Stimulated activated CD4-positive, alpha-beta T cell treated with anti-CD3 and anti-CD28 coated beads, Interleukin-1b, Interleukin-23, amount 100 ng/mL, for 24 hours (primary cell): ENCODE measurements at places on chromosomes 7 and 10.

GRCh38 chr10:6114299-6114698, 25.5 kb downstream of the RBM17 start:
- DNase-seq, result no peak

GRCh38 chr10:103584216-103585010, 90.9 kb downstream of the NEURL1 start:
- DNase-seq, result peak; percentile 50

- DNase-seq, result no peak
Measured at GRCh38 chr7:117072620-117073118, 119.4 kb downstream of the ST7 start.

GRCh38 chr7:25031007-25031406, 51.0 kb upstream of the OSBPL3 start:
- DNase-seq, result no peak

DNA sequence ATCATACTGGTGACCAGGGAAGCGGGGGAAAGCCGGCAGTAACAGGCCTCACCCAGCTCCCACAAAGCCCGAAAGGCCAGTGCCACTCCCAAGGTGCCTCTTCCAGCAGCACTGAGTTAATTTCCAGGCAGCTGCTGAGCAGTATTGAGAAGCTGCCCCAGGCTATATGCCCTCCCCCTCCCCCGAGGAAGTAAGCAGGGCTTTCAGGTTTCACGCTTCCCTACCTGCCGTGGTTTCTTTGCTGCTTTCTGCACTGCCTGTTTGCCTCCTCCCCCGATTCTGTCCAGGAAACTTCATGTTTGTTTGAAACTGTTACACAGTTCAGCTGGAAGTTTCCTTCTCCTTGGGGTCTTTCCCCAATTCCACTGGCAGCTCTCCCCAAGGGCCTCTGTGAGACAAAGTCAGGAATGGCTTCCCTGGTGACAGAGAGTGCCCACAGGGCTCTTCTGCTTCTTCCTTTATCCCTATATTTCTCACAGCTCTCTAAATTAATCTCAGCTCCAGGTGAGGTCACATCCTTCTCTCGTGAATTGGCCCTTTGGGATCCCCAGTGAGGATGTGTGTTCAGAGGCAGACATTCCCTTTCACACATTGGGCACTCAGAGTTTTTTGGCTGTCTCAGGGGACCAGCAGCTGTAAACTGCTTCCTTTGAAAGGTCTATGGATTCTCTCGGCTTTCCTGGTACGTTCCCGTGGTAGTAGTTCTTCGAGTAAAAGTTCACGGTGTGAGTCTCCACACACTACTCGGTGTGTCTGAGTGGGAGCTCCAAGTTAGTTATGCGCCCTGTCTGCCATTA, 19.4 kb downstream of the C1GALT1 start:
- DNase-seq, result no peak

GRCh38 chr7:44247868-44248651, 47.3 kb downstream of the YKT6 start:
- no peak for DNase-seq

GRCh38 chr7:87202208-87202607, 17.3 kb downstream of the TMEM243 start:
- DNase-seq, result no peak

DNA sequence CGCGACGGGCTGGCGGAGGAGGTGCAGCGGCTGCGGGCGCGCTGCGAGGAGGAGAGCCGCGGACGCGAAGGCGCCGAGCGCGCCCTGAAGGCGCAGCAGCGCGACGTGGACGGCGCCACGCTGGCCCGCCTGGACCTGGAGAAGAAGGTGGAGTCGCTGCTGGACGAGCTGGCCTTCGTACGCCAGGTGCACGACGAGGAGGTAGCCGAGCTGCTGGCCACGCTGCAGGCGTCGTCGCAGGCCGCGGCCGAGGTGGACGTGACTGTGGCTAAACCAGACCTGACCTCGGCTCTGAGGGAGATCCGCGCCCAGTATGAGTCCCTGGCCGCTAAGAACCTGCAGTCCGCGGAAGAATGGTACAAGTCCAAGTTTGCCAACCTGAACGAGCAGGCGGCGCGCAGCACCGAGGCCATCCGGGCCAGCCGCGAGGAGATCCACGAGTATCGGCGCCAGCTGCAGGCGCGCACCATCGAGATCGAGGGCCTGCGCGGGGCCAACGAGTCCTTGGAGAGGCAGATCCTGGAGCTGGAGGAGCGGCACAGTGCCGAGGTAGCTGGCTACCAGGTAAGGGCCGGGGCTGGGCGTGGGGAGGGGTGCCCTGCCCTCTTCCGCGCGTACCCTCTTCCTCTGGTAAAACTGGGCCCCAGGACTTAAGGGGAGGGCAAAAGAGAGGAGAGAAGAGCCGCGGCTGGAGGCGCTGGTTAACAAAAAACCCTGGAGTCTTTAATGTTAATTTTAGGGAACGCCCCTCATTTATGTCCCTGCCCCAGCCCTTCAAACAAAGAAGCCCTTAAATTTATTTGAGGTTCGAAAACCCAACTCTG, 987 bp downstream of the INA start:
- no peak for DNase-seq

GRCh38 chr7:40418448-40418847, 283.6 kb downstream of the SUGCT start:
- no peak for DNase-seq

DNA sequence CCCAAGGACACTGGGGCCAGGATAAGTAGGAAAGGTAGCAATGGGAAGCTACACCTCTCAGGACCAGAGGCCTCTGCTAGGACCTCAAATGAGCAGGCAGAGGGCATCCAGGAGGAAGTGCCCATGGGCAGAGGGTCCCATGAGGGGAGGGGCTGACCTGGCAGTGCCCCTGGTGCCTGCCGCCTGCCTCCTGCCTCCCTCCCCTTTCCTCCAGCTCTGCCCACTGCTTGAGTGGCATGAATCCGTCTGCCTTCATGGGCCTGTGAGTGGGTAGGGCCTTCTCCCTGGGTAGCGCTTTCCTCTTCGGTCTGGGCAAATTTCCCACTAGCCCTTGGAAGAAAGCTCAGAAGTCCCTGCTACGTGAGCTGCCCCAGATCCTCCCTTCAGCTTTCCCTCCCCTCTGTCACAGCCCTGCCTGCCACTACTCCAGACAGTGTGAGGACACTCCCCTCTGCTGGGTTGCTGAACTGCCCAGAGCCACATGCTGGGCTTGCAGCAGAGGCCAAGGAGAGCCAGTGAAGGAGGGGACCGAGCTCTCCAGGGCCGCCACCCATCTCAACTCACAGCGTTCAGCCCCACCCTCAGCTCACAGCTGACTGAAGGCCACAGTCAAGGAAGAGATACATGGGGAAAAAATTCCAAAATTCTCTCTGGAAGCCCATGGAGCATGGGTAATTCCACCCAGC, 141.4 kb downstream of the ARHGAP22 start:
- DNase-seq, result no peak

- no peak for DNase-seq
Measured at GRCh38 chr10:127979566-127979965, 72.7 kb downstream of the PTPRE start.

DNA sequence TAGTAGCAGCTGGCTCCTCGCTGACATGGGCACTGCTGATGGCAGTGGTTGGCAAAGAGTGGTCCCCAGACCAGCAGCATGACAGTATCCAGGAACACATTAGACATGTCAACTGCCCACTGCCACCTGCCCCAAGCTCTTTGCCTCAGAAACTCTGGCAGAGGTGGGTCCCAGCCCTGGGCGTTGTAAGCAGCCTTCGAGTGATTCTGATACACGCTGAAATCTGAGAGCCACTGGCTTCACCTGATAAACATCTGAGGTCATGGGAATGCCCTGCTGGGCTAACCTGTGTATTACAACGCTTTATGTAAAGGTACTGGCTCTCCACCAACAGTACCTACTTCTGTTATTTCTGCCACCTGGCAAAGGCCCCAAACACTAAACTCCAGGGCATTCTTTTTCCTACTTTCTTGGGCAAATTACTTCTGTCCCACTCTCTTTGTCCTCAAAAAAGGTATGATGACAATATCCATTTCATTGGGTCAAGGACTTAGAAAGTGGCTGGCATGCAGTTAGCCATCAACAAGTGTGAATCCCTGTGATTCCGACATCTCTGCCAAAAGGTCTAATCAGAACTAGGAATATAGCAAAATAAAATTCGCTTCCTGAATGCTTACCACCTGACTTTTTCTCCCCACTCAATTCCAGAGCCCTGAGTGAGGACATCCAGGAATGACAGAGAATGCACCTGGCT, 9.2 kb downstream of the SGMS1 start:
- no peak for DNase-seq

GRCh38 chr7:85001495-85002345, 185.1 kb downstream of the SEMA3D start:
- no peak for DNase-seq

DNA sequence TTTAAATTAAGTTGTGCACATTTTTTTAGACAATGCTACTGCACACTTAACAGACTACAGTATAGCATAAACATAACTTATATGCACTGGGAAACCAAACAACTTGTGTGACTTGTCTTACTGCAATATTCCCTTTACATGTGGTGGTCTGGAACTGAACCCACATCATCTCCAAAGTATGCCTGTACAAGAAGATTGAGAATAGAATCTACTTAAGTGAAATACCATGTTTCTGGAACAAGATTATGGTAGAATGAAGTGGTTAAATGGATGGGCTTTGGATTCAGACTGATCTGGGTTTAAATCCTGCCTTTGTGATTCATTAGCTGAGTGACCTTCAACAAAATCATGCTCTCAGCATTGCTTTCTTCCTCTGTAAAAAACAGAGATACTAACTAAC, 30.7 kb downstream of the CUL2 start:
- no peak for DNase-seq

DNA sequence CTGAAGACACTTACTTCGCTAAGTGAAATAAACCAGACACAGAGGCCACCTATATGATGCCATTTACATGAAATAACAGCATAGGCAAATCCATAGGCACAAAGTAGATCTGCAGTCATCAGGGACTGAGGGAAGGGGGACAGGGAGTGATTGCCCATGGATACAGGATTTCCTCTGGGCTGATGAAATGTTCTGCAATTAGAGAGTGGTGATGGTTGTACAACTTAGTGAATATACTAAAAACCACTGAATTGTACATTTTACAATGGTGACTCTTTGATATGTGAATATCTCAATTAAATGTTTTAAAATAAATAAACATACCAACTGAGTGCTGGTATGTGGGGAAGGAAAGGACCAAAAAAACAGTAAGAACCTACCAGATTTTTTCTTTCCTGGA, 20.4 kb downstream of the PPA1 start:
- DNase-seq, result no peak

DNA sequence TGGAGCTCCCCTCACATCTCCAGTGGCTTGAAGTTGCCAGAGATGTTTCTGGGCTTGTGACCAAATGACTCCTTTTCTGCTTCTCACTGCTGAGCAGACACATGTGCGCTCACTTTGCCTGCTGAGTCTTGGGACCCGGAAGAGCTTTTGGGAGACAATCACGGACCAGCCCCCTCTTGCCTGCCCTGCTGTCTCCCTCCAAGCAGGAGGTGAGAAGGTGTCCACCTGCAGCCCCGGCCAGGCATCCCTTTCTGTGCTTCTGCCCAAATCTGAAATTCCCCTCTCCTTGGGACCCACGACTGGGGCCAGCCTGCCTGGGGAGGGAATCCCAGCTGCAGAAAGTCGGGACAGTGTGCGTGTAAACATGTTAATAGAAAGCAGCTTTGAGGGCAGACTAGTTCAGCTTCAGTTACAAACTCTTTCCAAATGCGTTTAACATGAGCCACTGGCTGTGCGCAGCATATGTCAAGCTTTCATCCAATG, 31.7 kb downstream of the HTRA1 start:
- DNase-seq, result no peak
